A549 treated with GW870086 at 1 μM for 4 hours (cell line): ENCODE measurements at places on chromosomes 7 and 10. TPM values are rescaled to one million over a fixed set of nuclear protein-coding genes. Genes with fewer than 3 reads are reported as not detected.

The LIPJ gene
- not detected in 5 replicates for total RNA-seq

The STEAP1B gene
- 0.22 to 0.23 TPM (median 0.23 TPM) in 3 of 5 replicates, not detected in the others for total RNA-seq

The PODXL gene
- total RNA-seq = 26.2 to 41.4 TPM (median 35.9 TPM) in 5 replicates

The STRIP2 gene
- total RNA-seq = 5.6 to 9.8 TPM (median 8.7 TPM) in 5 replicates

The HECTD2 gene
- 2.7 to 3.9 TPM (median 3.6 TPM) in 5 replicates for total RNA-seq

The ARMC3 gene
- total RNA-seq = 0.67 to 1.1 TPM (median 0.96 TPM) in 5 replicates

The AOAH gene
- not detected in 5 replicates for total RNA-seq
